ENCODE measurements at places on chromosomes 11 and 22.

GRCh38 chr11:77993902-77994301, 566 bp downstream of the INTS4 start:
- DNase-seq = no peak

- DNase-seq = no peak
Observed at GRCh38 chr11:92775003-92775676, 194.3 kb upstream of the MTNR1B start.

GRCh38 chr11:64870893-64871466, 7.4 kb downstream of the EHD1 start:
- DNase-seq = no peak

- peak; percentile 24 for DNase-seq
Observed at GRCh38 chr11:94590352-94591041, 23.3 kb downstream of the PIWIL4 start.

DNA sequence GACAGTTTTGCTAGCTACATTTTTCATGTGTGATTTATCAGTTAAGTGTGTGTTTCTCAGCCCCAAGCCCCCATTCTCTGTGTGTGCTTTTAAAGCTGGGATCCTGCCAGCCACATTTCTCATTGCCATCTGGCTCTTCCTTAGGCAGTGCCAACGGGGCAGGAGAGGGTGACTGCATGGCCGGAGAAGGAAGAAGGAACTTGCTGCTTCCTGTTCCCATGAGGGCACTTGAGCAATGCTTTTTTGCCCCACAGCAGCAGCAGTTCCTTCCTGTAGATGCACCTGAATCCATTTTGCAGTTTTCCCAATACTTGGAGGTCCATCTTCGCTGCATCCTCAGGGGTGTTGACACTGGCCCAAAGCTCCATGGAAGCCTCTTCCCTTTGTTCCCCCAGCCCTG, 37.5 kb downstream of the TNRC6B start:
- DNase-seq = no peak

GRCh38 chr22:50318698-50319411, 8.0 kb downstream of the DENND6B start:
- no peak for DNase-seq

- DNase-seq = no peak
Observed at GRCh38 chr11:47256374-47256773, 1.4 kb upstream of the NR1H3 start.

DNA sequence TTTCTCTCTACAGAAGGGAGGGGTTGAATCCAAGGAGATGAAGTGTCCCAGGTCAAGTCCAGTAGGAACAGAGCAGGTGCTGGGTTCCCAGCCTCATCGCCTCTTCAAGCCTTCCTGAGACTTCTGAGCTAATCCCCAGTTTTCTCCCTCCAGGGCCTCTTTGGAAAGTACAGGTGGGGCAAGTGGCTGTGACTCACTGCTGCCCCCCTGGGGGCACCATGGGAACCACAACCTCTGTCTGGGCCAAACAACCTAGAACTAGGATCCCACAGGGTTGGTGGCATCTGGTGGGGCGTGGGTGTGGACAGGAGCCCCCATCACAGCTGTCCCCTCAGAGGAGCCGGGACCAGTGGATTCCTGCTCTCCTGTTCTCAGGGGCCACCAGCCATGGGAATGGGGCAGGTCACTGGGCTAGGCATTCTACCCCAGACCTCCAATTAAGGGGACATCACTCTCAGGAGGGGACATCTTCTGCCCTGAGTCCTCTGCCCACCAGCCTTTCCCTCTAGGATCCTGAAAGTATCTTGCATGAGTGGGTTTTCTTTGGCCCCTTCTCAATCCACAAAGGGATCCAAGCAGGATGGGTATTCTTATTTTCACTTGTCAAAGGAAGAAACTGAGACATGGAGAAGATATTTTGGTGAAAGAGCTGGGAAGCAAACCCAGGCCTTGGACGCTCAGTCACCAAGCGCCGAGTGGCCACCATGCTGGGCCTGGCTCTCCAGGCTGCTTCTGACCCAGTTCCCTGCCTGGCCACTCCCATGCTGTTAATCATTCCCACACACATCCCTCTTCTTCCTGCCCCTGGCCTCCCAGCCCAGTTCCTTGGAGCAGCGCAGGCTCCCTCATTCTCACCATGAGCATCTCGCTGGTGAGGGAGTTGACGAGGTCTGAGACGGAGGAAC, 23.8 kb downstream of the LRRC10B start:
- DNase-seq = peak; percentile 59

DNA sequence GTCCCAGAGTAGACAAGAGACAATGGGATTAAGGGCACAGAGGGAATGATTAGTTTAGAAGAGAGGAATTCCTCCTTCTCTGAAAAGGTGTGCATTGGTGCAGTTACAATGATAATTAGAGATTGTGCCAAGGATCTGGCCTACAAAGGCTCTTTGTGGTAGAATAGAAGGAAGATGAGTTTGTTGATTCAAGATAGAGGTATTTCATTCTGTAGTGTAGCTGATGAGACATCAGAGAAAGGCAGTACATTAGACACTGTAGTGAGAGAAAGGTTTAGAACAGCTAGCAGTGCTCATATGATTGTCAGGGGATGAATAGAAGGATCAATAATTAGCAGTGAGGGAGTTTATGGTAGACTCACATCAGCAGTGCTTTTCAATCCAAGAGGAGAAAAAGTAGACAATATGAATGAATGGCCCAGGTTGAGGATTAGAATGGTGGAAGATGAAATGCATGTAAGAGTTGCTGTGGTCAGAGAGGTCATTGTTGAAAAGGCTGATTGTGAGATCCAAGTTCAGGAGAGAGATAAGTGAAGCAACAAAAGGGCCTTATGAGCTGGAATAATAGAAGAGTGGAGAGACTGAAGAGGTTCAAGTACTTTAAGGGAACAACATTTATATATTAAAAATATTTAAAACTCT, 28.9 kb downstream of the SIK2 start:
- no peak for DNase-seq

DNA sequence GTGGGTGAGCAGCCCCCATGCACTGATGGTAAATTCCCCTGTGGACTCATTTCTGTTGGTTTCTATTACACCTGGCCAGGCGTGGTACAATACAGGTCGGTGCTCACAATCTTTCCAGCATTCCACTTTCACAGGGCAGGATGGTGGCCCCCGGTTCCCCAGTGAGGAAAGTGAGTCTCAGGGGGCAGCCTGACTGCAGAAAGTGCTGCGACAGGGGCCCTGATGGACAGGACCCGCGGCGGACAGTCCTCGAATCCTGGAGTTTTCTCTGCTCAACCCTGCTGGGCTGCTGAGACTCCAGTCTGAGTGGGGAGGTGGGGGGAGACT, 3.1 kb upstream of the PGGHG start:
- no peak for DNase-seq

DNA sequence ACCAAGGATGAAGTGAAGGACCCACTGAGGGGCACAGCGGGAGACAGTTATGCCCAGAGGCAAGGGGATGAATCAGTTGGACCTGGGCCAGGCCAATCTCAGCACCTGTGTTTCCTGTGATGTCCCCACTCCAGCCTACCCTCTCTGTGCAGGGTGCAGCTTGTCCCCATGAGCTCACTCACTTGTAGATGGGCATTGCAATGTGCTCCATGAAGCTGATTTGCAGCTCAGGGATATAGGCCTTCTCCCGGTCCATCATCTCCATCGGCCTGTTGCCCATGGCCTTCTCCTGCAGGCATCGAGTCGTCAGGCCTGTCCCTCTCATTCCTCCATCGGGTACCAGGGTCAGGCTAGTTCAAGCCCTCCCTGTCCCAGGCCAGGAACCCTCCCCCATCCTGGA, 96.2 kb downstream of the PDE2A start:
- no peak for DNase-seq

- no peak for DNase-seq
Observed at GRCh38 chr11:123470842-123471241, 40.8 kb downstream of the GRAMD1B start.

GRCh38 chr11:128480066-128480465, 107.3 kb downstream of the ETS1 start:
- no peak for DNase-seq

- no peak for DNase-seq
Observed at GRCh38 chr11:105046898-105047579, 1.9 kb upstream of the CARD16 start.
